Thoracic aorta (tissue), 2 donors: ENCODE measurements at places on chromosomes 7 and 10. TPM values are rescaled to one million over a fixed set of nuclear protein-coding genes. Genes with fewer than 3 reads are reported as not detected.
A peak's percentile ranks its signal among the peaks of the same experiment; 100 is the strongest.

The TRIM50 gene
- not detected for total RNA-seq

The TAS2R5 gene
- 2.2 TPM for total RNA-seq

The WDR86 gene
- 8.5 TPM for total RNA-seq

DNA sequence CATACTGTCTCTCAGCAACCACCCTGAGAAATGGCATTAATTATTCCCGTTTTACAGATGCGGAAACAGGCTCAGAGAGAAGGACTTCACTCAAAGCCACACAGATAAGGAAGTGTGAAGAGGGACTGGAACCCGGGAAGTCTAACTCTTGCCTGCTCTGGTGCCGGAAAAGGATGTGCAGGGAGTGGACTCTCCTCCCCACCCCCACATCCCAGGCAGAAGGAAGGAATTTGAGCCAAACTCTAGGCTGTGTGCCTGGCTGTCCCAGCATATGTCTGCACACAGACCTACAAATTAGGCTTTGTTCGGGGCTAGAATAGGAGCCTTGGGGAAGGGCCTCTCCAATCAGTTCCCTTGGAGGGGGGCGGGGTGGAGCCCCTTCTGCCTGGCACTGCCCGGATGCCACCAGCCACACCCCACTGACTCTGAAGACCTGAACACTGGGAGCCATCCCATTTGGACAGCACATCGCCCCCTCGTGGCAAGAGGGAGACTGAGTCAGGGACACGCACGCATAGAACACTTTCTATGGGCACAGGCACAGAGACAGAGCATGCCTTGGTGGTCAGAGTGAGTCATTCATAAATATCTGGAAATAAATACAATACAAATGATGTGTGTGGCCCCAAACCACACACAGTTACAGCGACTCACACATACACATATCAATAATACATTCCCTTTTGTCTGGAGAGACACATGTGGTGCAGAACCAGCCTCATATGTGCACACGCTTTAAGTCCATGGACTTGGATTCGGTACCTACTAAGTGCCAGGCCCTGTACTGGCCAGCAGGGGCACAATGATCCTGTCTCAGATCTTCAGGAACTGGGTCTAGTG lies 13.1 kb downstream of the LZTS2 start:
- H3K27ac ChIP-seq, result peak overlapping the region; percentile 0
- peak overlapping the region; percentile 24 for H3K4me3 ChIP-seq
- no peaks in the 10 kb centered on the region for H3K36me3 ChIP-seq
- H3K27me3 ChIP-seq, result no peaks in the 10 kb centered on the region

DNA sequence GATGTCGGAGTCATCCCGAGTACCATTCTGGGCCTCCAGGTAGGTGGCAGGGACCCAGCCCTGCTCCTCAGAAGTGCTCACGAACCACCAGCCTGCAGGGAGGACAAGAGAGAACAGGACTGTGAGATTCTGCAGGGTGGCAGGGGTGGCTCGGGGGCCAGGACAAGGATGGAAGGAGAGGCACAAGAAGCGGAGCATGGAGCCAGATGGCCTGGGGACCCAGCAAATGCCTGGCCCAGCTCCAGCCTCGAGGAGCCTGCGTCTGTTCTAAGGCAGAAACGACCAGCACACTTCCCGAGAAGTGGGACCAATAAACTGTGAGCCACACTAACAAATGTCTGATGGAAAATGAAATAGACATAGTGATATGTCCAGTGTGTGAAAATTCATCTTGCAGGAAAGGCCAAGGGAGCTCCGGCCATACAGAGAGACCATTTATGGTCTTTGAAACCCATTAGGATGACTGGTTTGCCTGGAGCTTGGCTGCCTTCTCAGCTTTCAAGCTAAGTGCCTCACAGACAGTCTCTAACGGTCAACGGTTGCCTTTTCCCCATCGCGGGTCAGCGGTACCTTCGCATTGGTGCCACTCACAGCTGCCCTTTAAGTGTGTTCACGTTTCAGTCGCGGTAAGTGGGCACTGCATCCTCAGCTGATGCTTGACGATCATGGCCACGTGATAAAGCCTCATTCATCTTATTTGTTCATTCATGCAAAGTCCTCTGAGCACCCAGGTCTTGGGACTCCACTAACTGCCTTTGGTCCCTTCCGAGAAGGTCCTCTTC lies 133.8 kb downstream of the NEURL1 start:
- no peaks in the 10 kb centered on the region for H3K27me3 ChIP-seq
- H3K36me3 ChIP-seq, result peaks cover 4% of the 10 kb centered on the region
- peaks cover 8% of the 10 kb centered on the region for H3K4me1 ChIP-seq
- H3K4me3 ChIP-seq, result no peak overlapping the region
- no peak for DNase-seq

- H3K4me3 ChIP-seq, result no peak overlapping the region
- H3K36me3 ChIP-seq, result no peaks in the 10 kb centered on the region
- no peaks in the 10 kb centered on the region for H3K27me3 ChIP-seq
- no peak for DNase-seq
- no peaks in the 10 kb centered on the region for H3K4me1 ChIP-seq
These were observed 39.8 kb upstream of the ARL4A start for GRCh38 chr7:12647364-12648219.

The DKK1 gene
- total RNA-seq, result 0.78 TPM

DNA sequence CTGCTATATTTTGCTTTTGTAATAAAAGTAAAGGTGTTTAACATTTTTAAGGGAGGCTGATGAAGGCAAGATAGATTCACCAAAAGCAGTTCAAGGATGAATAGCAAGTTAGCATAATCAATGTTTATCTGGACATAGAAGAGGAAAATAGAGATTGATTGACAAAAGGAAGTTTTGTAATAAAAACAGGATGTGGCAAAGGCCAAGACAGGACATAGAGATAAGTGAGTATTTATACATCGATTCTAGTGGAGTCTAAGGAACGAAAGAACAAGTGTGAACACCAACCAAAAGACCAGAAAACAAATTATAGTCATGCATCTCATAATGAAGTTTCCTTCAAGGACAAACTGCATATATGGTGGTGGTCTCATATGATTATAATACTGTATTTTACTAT lies 123.8 kb downstream of the CCDC71L start:
- no peaks in the 10 kb centered on the region for H3K36me3 ChIP-seq
- no peaks in the 10 kb centered on the region for H3K27me3 ChIP-seq
- no peak overlapping the region for H3K27ac ChIP-seq
- no peak overlapping the region for H3K4me3 ChIP-seq

The GDF2 gene
- total RNA-seq, result not detected

GRCh38 chr10:102421507-102421756 lies 796 bp downstream of the FBXL15 start:
- peaks cover 16% of the 10 kb centered on the region for H3K36me3 ChIP-seq
- peak overlapping the region; percentile 99 for H3K4me3 ChIP-seq
- no peaks in the 10 kb centered on the region for H3K27me3 ChIP-seq
- no peak for DNase-seq
- peak overlapping the region; percentile 80 for H3K27ac ChIP-seq
- H3K4me1 ChIP-seq, result peaks cover 21% of the 10 kb centered on the region

- H3K4me3 ChIP-seq, result no peak overlapping the region
- no peaks in the 10 kb centered on the region for H3K27me3 ChIP-seq
- no peak for DNase-seq
- H3K36me3 ChIP-seq, result no peaks in the 10 kb centered on the region
These were observed 104.3 kb downstream of the AHR start for GRCh38 chr7:17402628-17403278.

DNA sequence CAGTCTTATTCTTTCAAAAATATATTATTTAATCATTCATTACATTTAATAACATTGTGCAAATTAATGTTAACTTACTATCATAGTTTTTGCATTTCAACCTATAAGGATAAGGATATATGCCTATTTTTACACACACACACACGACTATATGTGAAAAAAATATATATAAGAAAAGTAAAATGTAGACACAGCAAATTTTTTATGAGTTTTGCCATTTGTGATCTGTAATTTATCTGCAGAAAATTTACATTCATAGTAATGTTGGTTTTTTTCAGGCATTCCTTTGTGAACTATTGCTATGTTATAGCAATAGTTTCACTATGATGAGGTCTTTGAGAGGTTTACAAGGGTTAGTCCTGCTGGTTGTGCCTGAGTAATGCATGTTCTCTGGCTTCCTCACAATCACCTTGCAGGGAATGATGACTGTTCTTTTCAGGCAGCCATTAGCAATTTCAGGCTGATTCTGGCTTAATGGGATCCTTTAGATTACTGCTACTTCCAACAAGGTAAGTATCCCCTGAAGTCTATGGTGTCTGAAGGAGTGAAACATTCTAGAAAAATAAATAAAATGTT lies 183.7 kb upstream of the CDK1 start:
- DNase-seq, result no peak
- H3K27me3 ChIP-seq, result no peaks in the 10 kb centered on the region
- no peak overlapping the region for H3K27ac ChIP-seq
- no peak overlapping the region for H3K4me3 ChIP-seq
- H3K36me3 ChIP-seq, result no peaks in the 10 kb centered on the region

The UTF1 gene
- not detected for total RNA-seq

GRCh38 chr7:100065452-100066186 lies 15.9 kb downstream of the ZNF3 start:
- no peak for DNase-seq
- no peak overlapping the region for H3K27ac ChIP-seq
- peaks cover 32% of the 10 kb centered on the region for H3K36me3 ChIP-seq
- H3K4me1 ChIP-seq, result peaks cover 8% of the 10 kb centered on the region
- no peak overlapping the region for H3K4me3 ChIP-seq
- no peaks in the 10 kb centered on the region for H3K27me3 ChIP-seq

The C7orf33 gene
- total RNA-seq, result not detected

The DOCK1 gene
- total RNA-seq, result 76.7 TPM

DNA sequence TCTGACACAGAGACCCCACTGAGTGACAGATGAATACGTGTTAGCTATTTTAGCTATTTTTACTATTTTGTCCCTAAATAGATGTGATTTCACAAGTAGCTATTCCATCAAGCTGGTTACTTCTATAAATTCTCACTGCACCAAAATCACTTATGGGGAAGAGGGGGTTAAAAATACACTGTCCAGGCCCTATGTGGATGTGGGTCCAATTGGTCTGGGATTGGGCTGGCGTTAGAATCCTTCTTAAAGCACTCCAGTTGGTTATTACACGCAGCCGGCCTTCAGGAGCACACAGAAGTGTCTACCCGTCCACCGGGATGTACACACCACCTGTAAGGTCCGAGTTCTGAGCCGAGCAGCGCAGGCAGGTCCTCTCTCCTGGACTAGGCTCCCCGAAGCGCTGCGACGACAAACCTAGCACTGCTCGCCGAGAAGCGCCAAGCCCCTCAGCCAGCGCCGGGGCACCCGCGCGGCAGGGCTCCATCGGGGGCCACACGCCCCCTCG lies 222.3 kb upstream of the MKLN1 start:
- no peaks in the 10 kb centered on the region for H3K36me3 ChIP-seq
- H3K27me3 ChIP-seq, result no peaks in the 10 kb centered on the region
- peak overlapping the region; percentile 50 for H3K27ac ChIP-seq
- H3K4me1 ChIP-seq, result peaks cover 56% of the 10 kb centered on the region
- DNase-seq, result no peak

The TRPV6 gene
- not detected for total RNA-seq

The EBF3 gene
- 4.6 TPM for total RNA-seq

- H3K4me1 ChIP-seq, result no peaks in the 10 kb centered on the region
- no peak for DNase-seq
- no peaks in the 10 kb centered on the region for H3K27me3 ChIP-seq
- no peaks in the 10 kb centered on the region for H3K36me3 ChIP-seq
- H3K4me3 ChIP-seq, result no peak overlapping the region
- H3K27ac ChIP-seq, result no peak overlapping the region
These were observed 104.4 kb upstream of the MACROH2A2 start for GRCh38 chr10:69948261-69948660.

DNA sequence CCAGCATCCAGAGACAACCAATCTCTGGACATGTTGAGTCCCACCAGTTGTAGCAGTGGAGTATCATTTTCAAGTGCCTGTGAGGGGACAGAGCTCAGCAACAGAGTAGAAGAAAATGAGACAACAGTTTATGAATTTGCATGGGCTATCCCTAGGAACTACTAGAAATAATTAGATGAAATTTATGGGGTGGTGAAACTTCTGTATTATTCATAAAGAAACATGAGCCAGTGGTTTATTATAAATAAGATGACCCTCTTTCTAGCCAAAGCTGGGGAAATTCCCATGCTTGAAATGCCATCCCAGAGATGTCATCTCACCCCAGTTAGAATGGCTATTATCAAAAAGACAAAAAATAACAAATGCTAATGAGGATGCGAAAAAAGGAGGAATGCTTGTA lies 55.1 kb upstream of the ITGB8 start:
- H3K4me1 ChIP-seq, result peaks cover under 1% of the 10 kb centered on the region
- H3K4me3 ChIP-seq, result no peak overlapping the region
- no peaks in the 10 kb centered on the region for H3K27me3 ChIP-seq
- no peaks in the 10 kb centered on the region for H3K36me3 ChIP-seq
- no peak for DNase-seq

DNA sequence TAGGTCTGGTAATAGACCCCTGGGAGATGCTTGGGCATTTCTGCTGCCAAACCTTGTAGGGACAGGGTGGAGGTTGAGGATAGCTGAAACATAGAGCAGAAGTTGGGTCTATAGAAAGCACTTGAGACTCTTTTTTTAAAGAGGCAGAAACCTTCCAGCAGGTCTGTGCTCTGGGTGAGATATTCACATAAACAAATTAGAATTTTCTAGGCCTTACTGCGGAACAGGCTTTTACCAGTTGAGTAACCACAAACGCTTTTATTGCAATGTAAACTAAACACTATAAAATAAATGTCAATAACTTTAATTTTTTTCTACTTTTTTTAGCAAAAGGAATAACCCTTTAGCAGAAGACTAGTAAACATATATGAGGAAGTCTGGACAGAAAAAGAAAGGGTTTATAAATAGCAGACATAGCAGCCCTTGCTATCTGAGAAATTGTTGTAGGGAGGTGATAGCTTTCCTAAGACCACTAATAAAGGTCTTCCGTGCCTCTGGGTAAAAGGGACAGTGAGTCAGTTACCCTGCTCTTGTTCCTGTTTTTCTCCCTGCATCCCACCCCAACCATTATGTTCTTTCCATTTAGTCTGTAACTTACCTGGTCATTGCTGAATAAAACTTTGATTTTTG lies 38.7 kb downstream of the CACNB2 start:
- no peak for DNase-seq
- no peaks in the 10 kb centered on the region for H3K27me3 ChIP-seq
- H3K27ac ChIP-seq, result peak overlapping the region; percentile 72

DNA sequence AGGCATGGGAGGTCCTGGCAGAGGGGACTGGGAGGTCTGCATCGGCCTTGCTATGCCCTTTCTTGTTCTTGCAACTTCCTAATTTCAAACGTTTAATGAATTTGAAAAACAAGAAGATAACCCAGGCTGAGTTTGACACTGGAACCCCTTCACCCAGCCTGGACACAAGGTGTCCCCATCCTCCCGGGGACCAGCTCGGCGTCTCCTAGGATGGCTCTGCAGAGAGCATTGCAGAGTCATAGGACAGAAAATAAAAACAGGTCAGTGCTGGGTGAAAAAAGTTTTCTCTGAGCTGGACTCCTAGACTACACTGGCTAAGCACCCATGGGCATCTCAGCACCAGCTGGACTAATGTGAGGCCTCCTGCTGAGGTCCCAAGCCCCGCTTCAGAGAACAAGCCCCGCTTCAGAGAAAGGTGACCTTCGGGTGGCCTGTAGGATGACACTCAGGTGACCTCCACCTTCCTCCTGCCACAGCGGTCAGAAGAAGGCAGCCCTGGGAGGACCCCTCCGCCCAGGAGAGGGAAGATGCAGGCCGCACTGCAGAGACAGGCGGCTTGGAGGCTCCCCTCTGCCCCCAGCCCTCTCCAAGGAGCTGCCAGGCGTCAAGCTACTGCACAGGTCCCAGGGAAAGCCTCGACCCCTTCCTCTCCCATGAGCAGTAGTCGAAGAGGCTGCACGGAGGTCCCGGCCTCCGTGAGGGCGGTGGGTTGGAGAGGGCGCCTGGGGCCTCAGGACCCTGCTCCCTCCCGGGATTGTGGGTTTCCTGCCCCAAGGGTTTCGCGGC lies 9.3 kb upstream of the UNCX start:
- peaks cover 32% of the 10 kb centered on the region for H3K27me3 ChIP-seq
- H3K4me1 ChIP-seq, result peaks cover 4% of the 10 kb centered on the region
- no peak overlapping the region for H3K4me3 ChIP-seq
- no peaks in the 10 kb centered on the region for H3K36me3 ChIP-seq
